Liver (tissue), 10 donors: ENCODE measurements at places on chromosomes 3 and 15.
A peak's percentile ranks its signal among the peaks of the same experiment; 100 is the strongest.

- no peak for DNase-seq
Measured at GRCh38 chr3:69542805-69543429, 157.0 kb upstream of the FRMD4B start.

- DNase-seq = no peak
Measured at GRCh38 chr3:65729555-65729954, 309.2 kb downstream of the MAGI1 start.

DNA sequence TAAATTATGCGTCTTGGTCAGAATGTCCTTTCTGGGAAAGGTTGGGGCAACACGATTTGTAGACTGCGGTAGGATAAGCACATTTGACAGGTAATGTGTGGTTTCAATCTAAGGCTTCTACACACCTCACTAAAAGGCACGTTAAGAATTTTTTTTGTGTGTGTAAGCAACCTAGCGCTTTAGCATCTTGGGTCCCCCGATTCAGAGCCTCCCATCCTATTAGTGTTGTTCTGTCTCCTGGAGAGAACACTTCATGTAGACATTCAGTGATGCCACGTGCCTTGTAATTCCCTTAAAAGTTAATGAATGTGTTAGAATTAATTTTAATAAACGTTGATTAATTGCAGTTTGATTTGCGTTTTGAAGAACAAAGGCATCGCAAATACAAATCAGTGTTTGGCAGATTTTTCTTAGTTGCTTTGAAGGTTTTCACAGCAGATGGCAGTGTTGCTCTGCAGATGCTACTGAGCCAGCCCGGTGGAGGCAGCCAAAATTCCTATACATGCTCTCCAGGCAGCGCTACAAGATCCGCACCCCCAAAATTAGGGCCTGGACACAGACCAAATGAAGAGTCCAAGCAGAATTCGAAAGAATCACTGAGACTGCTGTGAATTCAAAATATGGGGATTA is 63.5 kb downstream of the OTOL1 start:
- peak; percentile 40 for DNase-seq

GRCh38 chr3:123390865-123391600 is 57.9 kb downstream of the ADCY5 start:
- DNase-seq = no peak
